Fibroblast of skin of right quadriceps (primary cell): ENCODE measurements at places on chromosomes 3 and 15.

DNA sequence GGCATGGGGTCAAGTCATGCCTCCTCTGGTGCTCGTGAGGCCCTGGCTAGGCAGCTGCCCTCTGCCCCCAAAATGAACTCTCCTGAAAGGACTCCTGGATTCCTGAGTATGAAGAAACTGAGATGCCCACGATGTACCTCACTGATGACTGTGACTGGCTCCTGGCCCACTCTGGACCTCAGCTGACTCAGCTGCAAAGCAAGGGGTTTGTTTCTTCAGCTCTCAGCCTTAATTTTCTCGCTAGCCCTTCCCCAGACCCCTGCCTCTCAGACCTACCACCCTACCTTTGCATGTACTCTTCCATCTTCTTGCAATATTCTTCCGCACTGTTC lies 5.2 kb upstream of the GNAI2 start:
- no peak for DNase-seq

DNA sequence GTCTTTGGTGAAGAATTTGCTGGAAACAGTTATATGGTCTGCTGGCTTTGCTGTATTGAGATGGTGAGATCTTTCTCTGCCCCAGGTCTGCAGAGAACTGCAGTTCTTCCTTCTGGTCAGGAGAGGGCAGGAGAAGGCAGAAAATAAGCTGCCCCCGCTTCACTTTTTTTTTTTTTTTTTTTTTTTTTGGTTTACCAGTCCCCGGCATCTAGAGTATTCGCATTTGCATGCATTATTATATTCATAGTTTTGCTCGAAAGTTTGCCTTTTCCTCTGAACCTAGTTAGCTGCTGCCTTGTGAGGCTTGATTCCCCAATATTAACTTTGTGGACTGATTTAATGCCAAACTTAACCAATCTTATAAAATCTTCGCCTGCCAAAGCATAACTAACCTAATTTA lies 10.6 kb upstream of the PARL start:
- peak; percentile 52 for DNase-seq

- DNase-seq = peak; percentile 74
Measured at GRCh38 chr3:157423337-157423736, 13.3 kb upstream of the PTX3 start.

- no peak for DNase-seq
Measured at GRCh38 chr3:89239774-89240173, 132.4 kb downstream of the EPHA3 start.

DNA sequence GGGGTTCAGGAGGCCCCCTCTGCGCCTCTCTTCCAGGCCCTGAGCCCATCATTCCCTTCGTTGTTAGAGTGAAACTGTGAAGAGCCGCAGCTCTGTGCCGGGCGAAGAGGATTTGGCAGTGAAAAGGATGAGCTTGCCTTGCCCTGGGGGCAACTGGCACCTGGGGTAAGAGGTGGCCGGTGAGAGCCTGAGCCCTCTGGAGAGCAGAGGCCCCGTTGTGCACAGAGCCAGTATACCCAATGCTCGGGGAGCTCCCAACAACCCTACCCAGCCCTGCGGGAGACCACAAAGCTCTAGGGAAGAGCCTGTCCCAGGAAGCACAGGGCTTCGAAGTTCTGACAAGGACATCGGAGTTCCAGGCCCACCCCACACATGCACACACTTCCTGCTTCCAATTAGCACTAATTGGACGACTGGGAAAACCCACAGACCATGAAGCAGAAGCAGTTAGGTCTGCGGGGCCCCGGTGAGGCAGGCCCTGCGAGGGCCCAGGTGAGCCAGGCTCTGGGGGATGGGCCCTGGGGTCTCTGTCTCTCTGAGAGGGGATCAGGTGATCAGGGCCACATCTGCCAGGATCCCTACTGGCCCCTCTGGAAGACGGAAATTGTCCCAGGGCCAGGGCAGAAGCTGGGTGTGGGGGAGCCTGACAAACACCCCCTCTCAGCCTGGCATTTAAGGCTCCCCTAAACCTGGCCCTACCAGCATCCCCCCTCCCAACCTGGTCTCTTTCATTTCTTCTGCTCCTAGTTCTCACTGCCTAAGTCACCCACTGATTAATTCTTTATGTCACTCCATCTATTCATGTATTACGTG lies 27.9 kb upstream of the SFMBT1 start:
- DNase-seq = no peak

- no peak for DNase-seq
Measured at GRCh38 chr3:186593862-186594261, 19.0 kb upstream of the AHSG start.

GRCh38 chr3:12178091-12178820 lies 19.5 kb upstream of the TIMP4 start:
- DNase-seq = peak; percentile 67
